ENCODE measurements at places on chromosomes 7 and 10.

GRCh38 chr10:97875391-97875790 is 25.7 kb downstream of the GOLGA7B start:
- no peak for DNase-seq

DNA sequence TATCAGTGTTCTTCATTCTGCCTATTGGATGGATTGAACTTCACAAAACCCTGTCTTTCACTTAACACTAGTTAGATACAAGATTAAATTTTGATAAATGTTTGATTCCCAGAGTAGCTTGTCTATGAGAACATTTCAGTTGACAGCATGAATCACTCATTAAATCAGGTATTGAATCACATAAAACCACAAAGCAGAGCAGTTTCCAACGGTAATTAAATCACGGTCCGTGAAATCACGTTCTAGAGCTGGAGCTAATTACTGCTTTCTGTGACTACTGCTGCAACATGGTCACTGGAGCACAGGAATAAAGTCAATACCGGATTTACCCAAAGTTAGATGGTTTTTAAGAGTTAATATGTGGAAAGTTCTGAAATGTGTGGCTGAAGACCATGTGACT is 257.8 kb upstream of the PCDH15 start:
- no peak for DNase-seq

GRCh38 chr10:87531908-87532622 is 27.4 kb downstream of the MINPP1 start:
- no peak for DNase-seq

- DNase-seq = no peak
These were observed 52.2 kb downstream of the IGF2BP3 start for GRCh38 chr7:23418046-23418445.

GRCh38 chr7:25124465-25125136 is 459 bp downstream of the CYCS start:
- no peak for DNase-seq

GRCh38 chr10:42974693-42975002 is 102.2 kb upstream of the RET start:
- no peak for DNase-seq

GRCh38 chr10:988667-989545 is 672 bp downstream of the GTPBP4 start:
- DNase-seq = no peak

DNA sequence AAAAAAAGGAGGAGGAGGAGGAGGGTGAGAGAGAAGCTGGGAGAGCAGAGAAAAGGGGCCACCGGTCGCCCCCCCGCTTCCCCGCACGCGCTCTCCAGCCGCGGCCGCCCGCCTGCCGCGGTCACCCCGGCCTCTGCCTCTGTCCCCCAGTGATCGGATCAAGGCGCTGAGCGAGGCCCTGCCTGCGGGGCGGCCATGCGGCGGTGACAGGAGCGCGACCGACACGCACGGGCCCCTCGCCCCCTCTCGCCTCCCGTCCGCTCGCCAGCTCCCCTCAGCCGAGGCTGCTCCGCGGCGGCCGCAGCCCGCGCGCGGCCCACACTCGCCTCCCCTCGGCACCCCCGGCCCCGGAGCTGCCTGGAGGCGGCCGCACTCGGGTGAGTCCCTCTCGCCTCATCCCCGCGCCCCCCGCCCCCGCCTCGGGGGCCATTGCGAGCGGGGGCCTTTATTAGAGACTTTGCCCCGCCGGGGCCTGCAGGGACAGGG is at the start of gene GTF2I:
TSS of gene GTF2I (plus strand) at position 27 of the 486 bp plus-strand sequence. CDS start 31,411 bp downstream, outside the sequence.
- DNase-seq = no peak

DNA sequence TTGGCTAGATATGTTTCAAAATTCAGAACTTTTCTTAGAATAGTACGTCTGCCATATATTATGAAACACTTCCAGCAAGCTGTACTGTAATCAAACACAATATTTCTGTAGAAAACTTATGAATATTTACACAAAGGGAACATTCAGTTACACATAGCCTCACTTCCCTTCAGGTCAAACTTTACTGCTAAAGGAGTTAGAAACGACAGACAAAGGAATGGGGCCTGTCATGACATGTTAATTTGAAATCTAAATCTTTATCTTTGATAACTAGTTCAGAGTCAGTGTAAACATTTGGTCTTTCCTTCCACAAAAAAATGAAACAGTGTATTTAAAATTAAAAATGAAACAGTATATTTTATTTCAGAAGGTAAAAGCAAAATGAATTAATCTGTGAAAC is 1.0 kb upstream of the CROT start:
- no peak for DNase-seq

GRCh38 chr7:48424731-48425130 is 253.5 kb downstream of the ABCA13 start:
- no peak for DNase-seq

- no peak for DNase-seq
These were observed 43.2 kb upstream of the TES start for GRCh38 chr7:116167177-116167576.

DNA sequence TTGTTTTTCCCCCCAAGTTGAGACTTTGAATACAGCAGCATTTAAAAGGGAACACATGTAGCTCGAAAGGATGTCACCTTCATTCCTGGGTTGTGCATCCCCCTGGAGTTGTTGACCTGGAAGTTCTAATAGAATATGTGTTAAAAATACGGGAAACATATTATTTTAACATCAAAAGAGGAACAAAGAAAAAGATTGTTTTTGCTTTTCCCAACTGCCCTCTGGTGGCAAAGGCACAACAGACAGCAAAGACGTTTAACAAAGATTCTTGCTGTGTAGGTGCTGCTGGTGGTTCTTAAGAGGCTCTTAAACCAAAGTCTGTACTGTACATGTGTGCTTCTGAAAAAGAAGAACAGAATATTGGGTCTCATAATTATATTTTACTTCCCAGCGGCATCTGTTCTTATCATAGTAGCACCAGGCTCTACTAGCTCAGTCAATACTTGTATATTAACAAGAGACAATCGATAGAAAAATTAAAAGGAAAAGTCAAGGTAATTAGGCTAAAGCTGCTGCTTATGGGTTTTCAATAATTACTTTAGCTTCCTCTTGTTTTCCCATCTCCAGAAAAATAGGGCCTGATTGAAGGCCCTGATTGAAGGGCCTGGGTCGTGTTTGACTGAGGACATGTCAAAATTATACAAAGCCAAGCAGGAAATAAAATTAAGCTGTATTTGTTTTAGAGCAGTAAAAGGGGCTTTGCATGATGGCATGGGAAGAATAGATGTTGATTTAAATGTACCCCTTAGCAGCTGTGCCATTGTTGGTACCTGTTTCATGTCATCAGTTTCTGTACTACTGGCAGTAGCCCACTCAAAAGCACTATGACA is 384.2 kb upstream of the LRGUK start:
- DNase-seq = no peak
